ENCODE measurements at places on chromosomes 4 and X.

DNA sequence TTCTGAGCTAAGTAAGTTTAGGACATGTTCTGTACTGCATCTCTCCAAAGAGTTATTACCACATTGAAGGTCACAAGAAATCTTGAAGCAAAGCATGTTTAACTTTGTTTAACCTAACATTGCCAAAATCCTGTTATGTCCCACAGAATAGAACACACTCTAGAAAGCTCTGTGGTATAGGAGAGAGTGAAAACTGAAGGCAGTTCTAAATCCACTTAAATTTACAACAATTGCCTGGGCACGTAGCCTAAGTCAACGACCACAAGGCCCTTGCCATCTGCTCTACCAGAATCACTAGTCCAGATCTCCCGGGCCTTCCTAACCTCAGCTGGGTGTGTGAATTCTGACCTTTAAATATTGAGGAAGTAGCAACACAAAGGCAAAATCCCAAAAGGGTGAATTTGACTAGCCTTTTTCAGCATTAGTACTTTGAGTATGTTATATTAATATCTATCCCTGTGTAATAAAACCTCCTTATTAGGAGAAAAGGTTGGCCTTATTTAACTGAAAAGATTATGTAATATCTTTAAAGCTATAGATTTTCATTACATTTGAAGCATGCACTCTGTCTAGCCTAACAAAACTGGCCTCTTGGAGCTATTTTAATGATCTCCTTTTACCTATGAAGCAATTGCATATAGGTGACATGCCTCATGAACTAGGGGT is 4.5 kb upstream of the MAML3 start:
- DNase-seq, result no peak

GRCh38 chr4:139299536-139299935 is 1.8 kb upstream of the NAA15 start:
- DNase-seq, result no peak

GRCh38 chr4:123671636-123672404 is 275.2 kb downstream of the SPRY1 start:
- DNase-seq, result no peak

- no peak for DNase-seq
Measured at GRCh38 chrX:23871905-23872546, 35.7 kb downstream of the APOO start.

GRCh38 chrX:13093529-13094140 is 49.2 kb upstream of the FAM9C start:
- no peak for DNase-seq

- DNase-seq, result no peak
Measured at GRCh38 chr4:71441186-71442169, 102.7 kb downstream of the SLC4A4 start.

GRCh38 chr4:56613101-56613862 is 67.8 kb downstream of the HOPX start:
- DNase-seq, result no peak

- DNase-seq, result no peak
Measured at GRCh38 chr4:156950090-156950489, 21.5 kb downstream of the PDGFC start.

- no peak for DNase-seq
Measured at GRCh38 chrX:66046612-66047235, 6.8 kb upstream of the VSIG4 start.

- no peak for DNase-seq
Measured at GRCh38 chr4:183674153-183674552, 15.1 kb downstream of the TRAPPC11 start.

GRCh38 chr4:7850489-7850888 is 89.2 kb downstream of the AFAP1 start:
- DNase-seq, result no peak

- DNase-seq, result no peak
Measured at GRCh38 chr4:163070023-163070422, 96.7 kb downstream of the NAF1 start.

- DNase-seq, result no peak
Measured at GRCh38 chr4:6907658-6908191, 1.9 kb upstream of the TBC1D14 start.

DNA sequence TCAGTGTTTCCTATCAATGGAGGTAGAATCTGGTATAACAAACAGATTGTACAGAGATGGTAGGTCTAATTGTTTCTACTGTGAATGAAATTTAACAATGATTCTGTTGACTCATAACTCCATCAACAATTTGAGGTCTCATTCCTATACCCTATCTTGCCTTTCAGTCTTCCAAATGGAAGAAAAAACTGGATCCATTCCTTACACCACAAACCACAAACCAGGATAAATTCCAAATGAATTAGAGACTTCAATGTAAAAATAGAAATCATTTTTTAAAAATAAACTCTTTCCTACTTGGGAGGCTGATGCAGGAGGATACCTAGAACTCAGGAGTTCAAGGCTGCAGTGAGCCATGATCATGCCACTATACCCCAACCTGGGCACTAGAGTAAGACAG is 114.4 kb upstream of the WDR44 start:
- DNase-seq, result no peak

GRCh38 chr4:105179539-105180401 is 33.1 kb downstream of the TET2 start:
- DNase-seq, result no peak

- DNase-seq, result no peak
Measured at GRCh38 chr4:108453366-108453765, 167.0 kb upstream of the RPL34 start.

- DNase-seq, result no peak
Measured at GRCh38 chrX:619812-620531, 10.6 kb upstream of the SHOX start.

GRCh38 chr4:143185253-143186107 is 763 bp downstream of the USP38 start:
- DNase-seq, result peak; percentile 22

- DNase-seq, result no peak
Measured at GRCh38 chr4:117783716-117784115, 250.6 kb upstream of the NDST3 start.

DNA sequence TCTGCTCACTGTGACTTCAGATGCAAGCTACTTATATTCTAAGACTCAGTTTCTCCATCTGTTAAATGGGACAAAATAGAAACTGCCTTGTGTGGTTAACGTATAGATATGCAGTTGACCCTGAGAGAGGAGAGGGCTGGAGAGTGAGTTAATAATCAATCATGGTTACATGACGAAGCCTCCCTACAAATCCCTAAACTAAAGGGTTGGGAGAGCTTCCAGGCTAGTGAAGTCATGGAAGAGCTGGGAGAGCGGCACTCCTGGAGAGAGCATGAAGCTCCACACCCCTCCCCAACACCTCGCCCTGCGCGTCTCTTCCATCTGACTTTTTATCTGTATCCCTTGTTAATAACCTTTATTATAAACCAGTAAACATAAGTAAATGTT is 138.5 kb upstream of the FAM9B start:
- no peak for DNase-seq

DNA sequence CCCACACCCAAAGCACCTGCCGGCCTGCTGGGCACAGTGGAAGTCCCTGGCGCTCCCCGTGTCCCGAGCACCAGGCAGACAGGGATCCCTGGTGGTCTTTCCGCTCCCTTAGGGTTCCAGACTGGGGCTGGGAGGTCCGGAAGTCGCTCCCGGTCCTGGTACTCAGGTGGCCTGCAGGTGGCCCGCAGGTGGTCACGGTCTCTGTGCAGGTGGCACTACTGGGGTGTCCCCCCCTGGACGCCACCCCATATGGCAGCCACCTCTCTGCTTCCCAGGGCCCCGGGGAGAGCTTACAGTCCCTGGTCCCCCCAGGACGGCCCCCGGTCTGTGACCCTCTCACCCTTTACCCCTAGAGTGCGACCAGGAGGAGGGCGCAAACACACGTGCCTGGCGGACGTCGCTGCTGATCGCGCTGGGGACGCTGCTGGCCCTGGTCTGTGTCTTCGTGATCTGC is 13.6 kb downstream of the SLC25A6 start:
- DNase-seq, result no peak

- DNase-seq, result no peak
Measured at GRCh38 chr4:54103190-54103574, 3.2 kb downstream of the GSX2 start.

GRCh38 chr4:183337349-183337748 is 15.1 kb upstream of the CLDN24 start:
- no peak for DNase-seq

DNA sequence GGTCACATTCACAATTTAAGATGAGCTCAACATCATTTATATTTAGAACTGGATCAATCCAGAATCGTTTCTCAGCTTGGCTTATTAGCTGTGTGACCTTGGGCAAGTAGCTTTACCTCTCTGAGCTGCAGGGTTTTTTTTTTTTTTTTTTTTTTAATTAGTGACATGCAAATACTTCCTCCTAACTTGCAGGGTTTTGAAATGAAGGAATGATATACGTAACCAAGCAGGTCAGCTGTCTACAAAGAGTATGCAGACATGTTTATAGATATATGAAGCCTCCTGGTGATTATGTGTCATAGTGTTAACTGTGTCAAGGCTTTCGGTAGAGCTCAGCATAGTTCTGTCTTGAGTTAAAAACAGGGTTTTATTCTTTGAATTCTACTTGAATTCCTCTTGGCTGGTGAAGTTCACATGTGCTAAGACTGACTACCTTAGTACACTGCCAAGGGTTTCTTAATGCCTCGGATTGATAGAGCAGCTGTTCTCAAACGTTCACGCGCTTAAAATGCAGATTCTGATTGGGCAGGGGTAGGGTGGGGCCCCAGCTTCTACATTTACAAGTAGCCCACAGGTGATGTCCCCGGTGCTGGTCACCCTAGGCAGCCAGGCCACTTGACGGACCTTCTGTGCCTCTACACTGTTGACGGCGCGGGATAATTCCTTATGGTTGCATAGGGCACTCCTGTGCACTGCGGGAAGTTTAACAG is 654 bp upstream of the STS start:
- no peak for DNase-seq

- DNase-seq, result no peak
Measured at GRCh38 chr4:114603497-114603896, 4.9 kb downstream of the UGT8 start.

DNA sequence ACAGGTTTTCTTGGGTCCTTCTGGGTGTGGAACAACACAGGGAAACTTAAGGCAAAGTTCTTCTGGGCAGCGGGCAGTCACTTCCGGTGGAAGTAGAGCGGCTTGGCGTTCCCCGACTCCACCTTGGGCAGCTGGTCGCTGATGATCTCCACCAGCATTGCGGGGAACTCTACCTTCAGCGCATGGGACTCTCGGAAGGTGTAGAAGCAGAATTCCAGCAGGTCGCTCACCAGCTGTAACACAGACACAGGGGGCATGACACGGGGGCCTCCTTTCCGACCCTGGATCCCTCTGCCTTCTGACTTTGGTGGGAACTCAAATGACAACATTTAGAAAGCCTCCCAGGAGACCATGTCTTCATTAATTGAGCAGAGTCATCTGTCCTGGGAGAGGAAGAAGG is 349.4 kb downstream of the ARHGAP10 start:
- DNase-seq, result no peak

DNA sequence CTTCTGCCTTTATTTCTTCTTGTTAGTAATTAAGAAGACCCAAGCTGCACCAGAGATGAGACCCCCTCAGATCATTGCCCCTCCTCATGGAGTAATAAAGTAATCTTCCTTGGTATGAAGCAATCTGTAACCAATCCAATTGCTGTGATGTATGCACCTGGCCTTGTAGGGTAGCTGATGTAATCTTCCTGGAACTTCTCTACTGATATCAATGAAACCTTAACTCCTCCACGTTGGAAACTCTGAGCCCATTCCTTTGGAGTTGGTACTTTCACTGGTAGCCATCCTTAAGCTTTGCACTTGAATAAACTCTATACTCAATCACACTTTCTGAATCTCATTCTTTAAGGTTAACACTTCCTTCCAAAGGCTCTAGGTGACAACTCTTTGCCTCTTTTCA is 31.6 kb upstream of the NSG1 start:
- no peak for DNase-seq

DNA sequence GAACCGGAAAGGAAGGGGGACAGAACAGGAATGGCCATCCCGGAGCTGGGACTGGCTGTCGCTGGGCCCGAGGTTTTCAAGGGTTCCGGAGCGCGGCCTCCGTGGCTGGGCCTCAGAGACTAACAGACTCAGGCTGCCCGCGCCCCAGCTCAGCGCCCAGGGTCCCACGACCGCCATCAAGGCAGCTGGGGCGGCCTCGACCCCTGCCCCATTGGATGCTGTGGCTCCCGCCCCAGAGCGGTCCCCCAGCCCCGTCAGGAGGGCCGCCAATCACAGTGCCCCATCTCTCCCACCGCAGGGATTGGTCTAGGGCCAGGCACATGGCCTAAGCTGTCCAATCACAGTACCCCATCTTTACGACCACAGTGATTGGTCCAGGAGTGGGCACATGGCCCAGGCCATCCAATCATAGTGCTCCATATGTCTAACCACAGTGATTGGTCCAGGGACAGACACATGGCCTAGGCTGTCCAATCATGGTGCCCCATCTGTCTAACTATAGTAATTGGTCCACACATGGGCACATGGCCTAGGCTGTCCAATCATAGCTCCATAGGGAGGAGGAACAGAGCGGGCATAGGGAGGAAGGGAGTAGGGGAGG is 105.3 kb upstream of the NKX1-1 start:
- peak; percentile 12 for DNase-seq

GRCh38 chr4:17091104-17091503 is 192.7 kb upstream of the LDB2 start:
- no peak for DNase-seq

GRCh38 chr4:60581919-60582536 is 618.1 kb upstream of the ADGRL3 start:
- no peak for DNase-seq

GRCh38 chr4:8383451-8384160 is 56.9 kb downstream of the ACOX3 start:
- no peak for DNase-seq

- DNase-seq, result no peak
Measured at GRCh38 chrX:138794246-138794645, 82.7 kb upstream of the FGF13 start.

DNA sequence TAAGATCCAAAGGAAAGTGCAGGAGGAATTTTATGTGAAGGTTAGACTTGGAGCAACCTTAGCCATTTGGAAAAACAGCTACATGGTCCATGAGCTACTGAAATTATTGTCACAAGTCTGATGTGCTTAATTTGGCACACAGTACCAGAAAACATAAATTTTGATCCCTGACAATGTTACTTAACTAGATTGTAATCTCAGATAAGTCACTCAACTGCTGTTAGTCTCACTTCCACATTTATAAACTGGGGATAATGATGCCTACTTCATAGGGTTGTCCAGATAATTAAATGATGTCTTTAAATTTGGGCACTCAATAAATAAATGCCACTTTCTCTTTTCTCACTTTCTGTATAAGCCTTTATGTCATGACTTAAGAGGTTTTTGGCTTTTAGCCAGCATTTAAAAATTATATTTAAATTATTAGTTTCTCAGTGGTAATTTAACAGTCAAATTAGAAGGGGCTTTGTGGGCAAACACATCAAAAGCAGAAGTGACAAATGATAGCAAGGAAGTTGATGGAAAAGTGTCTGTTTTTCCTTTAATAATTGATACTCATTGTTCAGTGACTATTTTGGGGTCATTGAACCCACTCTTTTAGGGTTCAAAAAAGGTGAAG is 58.3 kb downstream of the PAQR3 start:
- no peak for DNase-seq

DNA sequence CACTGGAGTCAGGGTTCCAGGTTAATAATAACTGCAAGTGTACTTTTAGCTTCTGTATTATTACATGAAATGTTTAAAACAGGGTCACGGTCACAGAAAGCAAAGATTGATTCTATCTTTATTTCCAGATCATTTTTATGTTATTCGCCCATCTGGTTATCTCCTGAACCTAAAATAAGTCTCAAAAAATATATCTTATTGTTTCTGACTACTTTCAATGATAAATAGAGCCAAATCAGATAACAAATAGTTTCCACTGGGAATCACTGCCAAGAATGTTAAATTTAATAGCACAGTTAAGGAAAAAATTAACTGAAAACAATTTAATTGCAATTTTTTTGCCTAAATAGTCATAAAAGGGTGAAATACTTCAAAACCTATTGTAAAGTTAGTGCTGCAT is 17.2 kb upstream of the VEGFD start:
- DNase-seq, result no peak

Measured in activated effector memory CD4-positive, alpha-beta T cell treated with Interleukin-2 at 50 U/mL for 16 hours (primary cell).